ENCODE measurements at places on chromosomes 6 and 20.

GRCh38 chr6:11389977-11390376, 147.6 kb upstream of the TMEM170B start:
- DNase-seq: no peak

DNA sequence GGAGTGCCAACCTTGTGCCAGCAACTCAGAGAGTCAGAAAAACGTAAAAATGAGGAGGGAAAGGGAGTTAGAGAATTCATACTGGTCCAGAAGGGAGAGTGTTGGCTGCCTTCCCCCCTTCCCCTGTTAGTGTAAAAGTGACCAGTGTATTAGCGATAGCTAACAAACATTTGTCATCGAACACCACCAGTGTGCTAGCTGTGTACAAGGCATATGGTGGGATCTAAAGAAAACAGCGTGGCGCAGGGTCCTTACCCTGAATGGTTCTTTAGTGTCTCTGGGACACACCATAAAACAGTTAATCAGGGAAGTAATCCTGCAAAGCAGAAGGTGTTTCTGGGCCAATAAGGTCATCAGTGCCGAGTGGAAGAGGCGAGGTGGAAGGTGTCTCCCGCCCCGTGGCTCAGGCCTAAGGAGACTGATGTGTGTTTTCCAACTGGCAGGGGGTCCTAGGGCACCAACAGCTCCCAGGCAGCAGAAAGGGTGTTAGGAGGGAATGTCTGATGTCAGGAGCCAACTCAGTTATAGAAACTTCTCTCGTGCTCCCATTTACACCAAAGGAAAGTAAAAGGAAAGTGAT, 91.9 kb downstream of the TCP11 start:
- DNase-seq: no peak

GRCh38 chr20:33704197-33704924, 15.7 kb downstream of the PXMP4 start:
- DNase-seq: no peak

DNA sequence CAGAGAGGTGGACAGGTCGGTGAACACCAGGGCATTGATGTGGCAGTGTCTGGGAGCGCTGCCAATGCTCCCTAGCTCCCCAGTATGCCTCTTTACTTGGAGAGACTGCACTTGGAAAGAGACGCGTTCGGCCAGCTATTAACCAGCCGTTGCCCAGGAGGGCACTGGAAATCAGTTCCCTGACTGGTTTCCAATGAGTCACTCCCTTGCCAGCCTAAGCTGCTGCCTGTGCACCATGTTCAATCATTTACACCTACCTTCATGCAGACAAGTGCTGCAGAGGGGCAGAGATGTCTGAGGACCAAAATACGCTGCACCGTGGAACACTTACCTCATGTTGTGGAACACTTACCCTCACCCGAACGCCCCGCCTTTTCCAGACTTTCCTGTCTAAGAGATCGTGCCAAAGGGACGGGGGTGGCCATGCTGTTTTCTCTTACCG, 151.6 kb downstream of the SOBP start:
- peak; percentile 49 for DNase-seq

DNA sequence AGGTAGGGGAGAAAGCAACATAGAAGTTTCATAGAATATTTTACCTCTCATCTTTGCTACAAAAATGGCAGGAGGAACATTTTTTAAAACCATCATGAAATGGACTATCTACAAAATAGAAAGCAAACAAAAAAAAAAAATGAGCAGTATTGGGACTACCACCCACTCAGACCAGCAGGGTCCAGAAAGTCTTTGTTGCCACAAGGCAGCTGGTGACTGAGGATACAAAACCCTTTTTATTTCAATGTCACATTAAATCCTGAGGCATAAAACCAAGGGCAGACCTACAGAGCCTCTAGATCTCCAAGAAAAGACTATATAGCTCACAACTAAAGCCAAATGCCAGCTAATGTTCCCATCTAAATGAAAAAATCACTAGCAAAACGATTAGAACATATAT, 282.2 kb downstream of the PTPRK start:
- DNase-seq: peak; percentile 31

DNA sequence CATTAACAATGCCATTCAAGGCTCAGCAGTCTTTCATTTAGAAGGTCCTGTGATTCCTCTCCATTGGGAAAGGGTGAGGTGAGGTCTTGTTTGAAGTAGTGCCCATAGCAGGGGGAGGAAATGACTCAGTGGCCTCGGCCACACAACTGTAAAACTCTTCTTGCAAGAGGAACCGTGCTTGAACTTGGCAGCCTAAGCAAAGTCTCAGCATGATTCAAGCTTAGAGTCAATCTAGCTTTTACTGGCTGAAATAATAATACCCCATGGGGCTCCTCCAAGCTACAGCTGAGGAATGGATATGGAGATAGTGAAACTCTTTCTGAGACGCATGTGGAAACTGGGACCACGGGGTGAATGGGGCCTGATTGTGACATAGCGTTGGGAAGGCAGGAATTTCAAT, 428.2 kb downstream of the BMP2 start:
- no peak for DNase-seq

DNA sequence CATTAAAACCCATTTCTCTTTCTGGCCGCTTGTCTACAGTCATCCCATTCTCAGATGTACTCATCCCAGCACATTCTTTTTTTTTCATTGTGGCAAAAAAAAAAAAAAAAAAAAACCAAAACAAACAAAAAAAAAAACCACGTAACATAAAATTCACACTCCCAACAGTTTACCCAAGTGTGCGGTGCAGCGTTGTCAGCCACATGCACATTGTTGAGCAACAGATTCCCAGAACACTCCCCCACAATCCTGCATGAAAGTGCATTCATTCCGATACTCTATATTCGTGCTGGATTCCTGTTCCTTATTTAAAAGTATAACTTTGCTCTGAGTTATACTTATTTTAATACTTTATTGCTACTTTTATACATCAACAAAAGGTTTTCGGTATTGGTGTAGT, 96.0 kb downstream of the SASH1 start:
- DNase-seq: no peak

DNA sequence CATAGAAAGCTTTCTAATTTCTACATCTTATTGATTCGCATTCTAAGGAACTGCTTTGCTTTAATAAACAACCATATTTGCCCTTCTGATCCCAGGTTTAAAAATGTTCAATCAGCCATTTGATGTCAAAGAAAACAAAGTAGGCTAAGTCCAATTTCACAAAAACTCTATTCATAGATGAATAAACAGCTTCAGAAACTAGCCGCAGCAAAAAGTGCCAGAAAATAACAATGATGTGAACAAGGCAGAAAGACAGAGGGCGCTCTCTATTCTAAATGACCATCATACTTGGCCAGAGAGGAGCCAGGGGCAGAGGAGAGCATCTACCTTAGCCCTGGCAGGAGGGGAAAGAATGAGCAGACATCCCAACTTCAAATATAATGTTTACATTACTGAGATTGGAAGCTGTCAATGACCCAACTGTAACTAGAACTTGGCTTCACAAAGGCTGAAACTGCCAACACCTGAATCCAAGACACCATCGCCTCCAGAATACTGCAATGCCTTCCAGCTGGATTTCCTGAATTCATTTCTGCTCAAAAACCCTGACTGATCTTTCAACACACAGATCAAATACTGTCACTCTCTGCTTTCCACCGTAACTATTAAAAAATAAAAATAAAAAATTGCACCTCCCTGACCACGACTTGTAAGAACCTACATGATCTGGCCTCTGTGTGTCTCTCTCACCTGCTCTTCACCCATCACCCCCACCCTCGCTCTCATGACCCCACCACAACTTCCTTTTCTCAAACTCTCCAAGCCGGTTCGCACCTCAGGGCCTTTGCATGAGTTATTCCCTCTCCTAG, 9.5 kb downstream of the CNKSR3 start:
- no peak for DNase-seq

GRCh38 chr6:43521836-43522235, 4.9 kb downstream of the POLR1C start:
- DNase-seq: no peak

DNA sequence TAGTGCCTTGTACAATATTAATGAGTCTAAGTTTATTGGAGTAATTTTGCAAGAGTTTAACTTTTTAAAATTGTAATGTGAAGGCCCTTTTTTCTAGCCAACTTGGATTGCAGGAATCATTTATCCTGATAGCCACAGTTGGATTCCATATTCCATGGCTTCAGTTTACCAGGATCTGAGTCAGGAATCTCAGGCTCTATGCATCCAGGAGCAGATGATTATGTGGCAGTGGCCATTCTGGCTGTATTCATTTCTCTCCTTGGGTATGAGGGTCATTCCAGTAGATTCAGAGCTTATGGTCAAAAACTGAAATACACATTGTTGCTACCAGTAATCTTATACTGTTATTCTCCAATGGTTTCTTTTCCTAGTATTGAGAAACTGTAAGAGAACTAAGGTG, 2.9 kb downstream of the AIG1 start:
- DNase-seq: no peak
